ENCODE measurements at places on chromosomes 4 and X. TPM values are rescaled to one million over a fixed set of nuclear protein-coding genes. Genes with fewer than 3 reads are reported as not detected.
A peak's percentile ranks its signal among the peaks of the same experiment; 100 is the strongest.

The HNRNPDL gene
- 95.5 TPM for total RNA-seq

The HTN1 gene
- not detected for total RNA-seq

GRCh38 chr4:153402366-153402765 lies 57.9 kb downstream of the MND1 start:
- H3K36me3 ChIP-seq = no peaks in the 10 kb centered on the region
- H3K4me1 ChIP-seq = no peaks in the 10 kb centered on the region
- H3K27me3 ChIP-seq = no peaks in the 10 kb centered on the region
- H3K27ac ChIP-seq = no peak overlapping the region
- H3K4me3 ChIP-seq = no peak overlapping the region
- DNase-seq = no peak

DNA sequence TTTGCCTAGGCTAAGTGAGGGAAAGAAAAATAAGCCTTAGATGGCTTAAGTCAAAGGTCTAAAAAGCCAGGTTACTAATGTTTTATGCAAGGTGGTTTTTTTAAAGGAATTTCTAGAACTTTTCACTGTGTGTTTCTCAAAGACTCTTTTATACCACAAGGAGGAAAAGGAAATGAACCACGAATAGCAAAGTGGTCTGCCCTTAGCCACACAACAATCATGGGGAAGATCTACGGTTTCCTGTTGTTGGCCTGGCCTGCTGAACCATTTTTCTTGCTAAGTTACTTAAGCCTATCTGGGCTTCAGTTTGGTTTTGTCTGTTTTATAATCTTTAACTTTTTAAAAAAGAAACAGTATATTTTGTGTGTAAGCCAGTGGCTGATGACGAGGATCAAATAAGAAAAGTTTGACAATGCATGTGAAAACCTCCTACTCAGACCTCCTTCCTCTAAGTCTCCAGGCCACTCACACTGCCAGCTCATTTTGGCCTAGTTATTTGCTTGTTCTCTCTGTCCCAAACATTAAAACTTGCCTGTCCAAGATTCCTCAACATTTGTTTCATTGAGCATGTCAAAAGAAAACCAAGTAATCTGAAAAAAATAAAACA lies 56.7 kb upstream of the COL25A1 start:
- no peak for DNase-seq
- no peaks in the 10 kb centered on the region for H3K27me3 ChIP-seq
- no peaks in the 10 kb centered on the region for H3K36me3 ChIP-seq
- no peaks in the 10 kb centered on the region for H3K4me1 ChIP-seq
- no peak overlapping the region for H3K4me3 ChIP-seq
- H3K27ac ChIP-seq = no peak overlapping the region

- H3K27me3 ChIP-seq = no peaks in the 10 kb centered on the region
- no peaks in the 10 kb centered on the region for H3K36me3 ChIP-seq
- no peak overlapping the region for H3K4me3 ChIP-seq
- H3K27ac ChIP-seq = peak overlapping the region; percentile 71
- DNase-seq = no peak
Observed at GRCh38 chr4:106583567-106583966, 215.0 kb upstream of the GIMD1 start.

The RIPPLY1 gene
- not detected for total RNA-seq

GRCh38 chrX:153520287-153520917 lies 3.0 kb downstream of the ATP2B3 start:
- no peaks in the 10 kb centered on the region for H3K36me3 ChIP-seq
- no peak for DNase-seq
- peaks cover 6% of the 10 kb centered on the region for H3K27me3 ChIP-seq
- H3K27ac ChIP-seq = no peak overlapping the region
- H3K4me3 ChIP-seq = no peak overlapping the region
